ENCODE measurements at places on chromosomes 12 and 14.

- DNase-seq = no peak
Observed at GRCh38 chr12:109919456-109919855, 19.4 kb downstream of the TCHP start.

DNA sequence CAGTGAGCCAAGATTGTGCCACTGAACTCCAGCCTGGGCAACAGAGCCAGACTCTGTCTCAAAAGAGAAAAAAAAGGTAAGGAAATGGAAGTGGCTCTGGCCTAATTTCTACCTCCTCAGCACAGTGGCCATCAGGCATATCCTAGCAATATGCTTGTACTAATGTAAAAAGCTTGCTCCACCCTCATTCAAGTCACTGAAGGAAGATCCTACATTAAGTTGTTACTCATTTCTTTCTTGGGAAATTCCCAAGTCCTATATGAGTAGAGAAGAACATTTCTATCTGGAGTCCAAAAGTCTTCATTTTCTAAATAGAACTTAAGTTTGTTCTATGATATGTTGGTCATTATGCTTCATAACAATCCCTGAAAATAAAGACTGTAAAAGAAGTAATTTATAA is 67.3 kb upstream of the HOXC13 start:
- no peak for DNase-seq

DNA sequence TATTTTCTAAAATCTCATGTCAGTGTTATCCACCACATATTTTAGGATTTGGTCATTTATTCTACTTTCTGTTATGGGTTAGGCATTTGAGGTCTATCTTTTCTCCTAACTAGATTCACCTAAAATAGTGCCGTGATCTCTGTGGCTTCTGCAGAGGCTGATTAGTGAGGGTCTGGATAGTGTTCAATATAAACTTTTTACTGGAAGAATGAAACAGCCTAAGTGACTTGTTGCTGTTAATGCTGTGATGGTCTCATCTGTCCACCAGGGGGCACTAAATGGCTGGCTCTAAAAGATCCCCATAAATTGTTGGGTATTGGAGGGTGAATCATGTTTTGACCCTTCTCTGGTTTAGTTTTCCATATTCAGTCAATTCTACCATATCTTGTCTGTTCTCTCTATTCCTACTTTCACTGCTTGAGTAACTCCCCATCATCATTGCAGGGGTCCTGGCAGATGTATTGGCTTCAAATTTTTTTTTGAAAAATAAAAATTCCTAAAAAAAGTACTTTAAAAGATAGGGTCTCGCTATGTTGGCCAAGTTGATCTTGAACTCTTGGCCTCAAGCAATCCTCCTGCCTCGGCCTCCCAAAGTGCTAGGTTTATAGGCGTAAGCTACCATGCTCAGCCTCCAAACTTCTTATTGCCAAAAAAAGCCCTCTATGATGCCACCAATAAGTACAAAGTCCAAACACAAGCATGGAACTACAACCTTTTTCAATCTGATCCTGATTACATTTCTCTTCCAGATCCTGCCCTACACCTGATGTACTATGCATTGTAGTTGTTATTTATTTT is 6.9 kb downstream of the PABPN1 start:
- DNase-seq = peak; percentile 72

DNA sequence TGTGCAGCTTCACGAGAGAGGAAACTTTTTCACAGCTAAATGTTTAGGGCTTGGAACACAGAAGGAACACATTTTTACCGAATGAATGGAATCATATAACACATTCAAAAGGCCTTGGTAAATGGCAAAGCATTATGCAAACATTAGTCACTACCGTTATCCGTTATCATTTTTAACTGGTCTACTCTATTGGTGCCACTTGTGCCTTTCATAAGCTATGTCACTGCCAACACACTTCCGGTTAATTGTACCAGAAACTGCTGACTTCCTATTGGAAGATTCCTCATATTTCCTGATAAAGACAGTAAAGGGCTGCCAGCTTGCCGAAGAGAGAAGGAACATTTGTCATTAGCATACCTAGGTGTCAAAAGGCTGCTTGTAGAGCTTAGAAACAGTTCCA is 169.2 kb downstream of the APAF1 start:
- DNase-seq = no peak

DNA sequence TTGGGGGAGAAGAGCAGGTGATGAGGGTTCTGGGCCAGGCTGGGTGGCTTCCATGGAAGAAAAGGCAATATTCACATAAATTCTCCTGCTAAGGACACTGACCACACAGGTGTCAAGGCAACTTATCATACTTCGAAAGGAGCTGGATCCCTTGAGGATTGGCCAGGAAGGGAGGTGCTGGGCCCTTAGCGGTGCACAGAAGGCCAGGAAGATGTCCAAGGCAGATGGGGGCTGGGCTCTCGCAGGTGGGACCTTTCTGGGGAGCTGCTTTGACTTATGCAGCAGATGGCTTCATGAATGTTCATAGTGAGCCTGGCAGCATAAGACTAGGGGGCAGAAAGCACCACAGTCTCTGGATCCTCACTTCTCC is 3.9 kb downstream of the CD63 start:
- no peak for DNase-seq

DNA sequence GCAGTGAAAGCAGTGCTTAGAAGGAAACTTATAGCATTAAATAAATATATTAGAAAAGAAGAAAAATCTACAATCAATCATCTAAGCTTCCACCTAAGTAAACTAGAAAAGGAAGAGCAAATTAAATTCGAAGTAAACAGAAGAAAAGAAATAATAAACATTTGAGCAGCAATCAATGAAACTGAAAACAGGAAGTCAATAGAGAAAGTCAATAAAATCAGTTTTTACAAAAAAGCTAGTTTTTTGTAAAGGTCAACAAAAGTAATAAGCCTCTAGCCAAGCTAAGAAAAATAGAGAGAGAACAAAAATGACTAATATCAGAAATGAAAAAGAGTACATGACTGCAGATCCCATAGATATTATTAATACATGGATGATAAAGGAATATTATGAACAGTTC is 34.2 kb upstream of the KTN1 start:
- no peak for DNase-seq

DNA sequence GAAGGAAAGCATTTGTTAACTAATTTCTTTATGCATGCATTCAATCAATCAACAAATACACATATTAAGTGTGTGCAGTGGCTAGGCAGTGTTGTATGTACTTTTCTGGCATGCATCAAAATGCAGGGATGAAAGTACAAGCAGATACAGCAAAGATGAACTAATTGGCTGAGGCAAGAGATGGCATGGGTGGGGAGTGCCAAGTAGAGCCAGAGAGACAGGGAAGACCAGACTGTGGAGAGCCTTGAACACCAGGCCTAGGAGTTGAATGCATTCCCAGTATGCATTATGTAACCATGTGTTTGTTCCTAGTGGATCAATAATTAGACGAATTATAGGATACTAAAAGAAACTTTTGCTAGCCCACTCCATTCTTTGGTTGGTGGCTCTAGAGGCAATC is 17.3 kb upstream of the LMNTD1 start:
- DNase-seq = no peak

GRCh38 chr12:25328072-25328712 is 77.5 kb upstream of the KRAS start:
- no peak for DNase-seq

DNA sequence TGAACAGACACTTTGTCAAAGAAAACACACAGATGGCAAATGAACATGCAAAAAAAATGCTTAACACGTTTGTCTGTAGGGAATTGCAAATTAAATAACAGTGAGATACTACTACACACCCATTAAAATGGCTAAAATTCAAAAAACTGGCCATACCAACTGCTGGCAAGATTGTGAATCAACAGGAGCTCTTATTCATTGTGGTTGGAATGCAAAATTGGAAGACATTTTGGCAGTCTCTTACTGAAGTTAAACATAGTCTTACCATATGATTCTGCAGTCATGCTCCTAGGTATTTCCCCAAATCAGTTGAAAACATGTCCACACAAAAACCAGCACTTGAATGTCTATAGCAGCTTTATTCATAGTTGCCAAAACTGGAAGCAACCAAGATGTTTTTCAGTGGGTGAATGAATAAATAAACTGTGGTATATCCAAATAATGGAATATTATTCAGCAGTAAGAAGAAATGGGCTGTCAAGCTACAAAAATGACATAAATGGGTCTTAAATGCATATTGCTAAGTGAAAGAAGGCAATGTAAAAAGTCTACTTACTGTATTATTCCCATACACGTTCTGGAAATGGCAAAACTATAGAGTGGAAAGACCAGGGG is 91.4 kb downstream of the PLEKHA5 start:
- no peak for DNase-seq

GRCh38 chr12:93244514-93245077 is 133.1 kb upstream of the NUDT4 start:
- DNase-seq = no peak

DNA sequence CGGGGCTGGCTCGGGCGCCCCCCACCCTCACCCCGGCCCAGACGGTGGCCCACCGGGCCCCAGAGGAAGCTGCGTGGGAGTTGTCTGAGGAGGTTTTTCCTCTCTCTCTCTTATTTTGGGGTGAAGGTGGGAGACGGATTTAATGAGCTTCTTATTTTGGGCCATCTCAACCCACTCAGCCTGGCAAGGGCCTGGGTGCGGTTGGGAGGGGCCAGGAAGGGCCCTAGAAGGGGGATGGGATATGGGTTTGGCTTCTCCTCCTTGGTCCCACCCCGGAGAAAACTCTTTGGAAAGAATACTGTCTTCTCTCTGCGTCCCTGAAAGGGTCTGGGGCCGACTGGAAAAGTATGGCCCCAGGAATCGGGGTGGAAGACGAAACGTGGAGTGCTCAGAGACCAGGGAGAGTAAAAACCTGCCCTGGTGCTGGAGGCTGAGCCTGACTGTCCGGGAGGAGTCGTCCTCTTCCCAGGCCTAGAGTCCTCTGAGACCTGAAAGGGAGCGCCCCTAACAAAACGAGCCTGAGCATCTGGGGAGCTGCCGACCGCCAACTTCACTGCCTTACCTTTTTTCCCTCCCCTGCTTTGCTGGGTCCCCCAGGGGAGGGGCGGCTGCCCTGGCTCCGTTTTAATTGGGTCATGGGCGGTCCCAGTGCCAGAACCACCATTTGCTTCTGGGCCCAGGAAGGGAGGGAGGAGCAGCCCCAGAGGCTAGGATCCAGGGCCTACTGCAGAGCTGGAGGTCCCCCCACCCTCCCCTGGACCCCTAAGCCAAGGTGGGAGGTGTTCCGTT is 1.6 kb downstream of the MMP14 start:
- DNase-seq = no peak

GRCh38 chr12:132430838-132431774 is 58.8 kb upstream of the FBRSL1 start:
- DNase-seq = peak; percentile 38

- no peak for DNase-seq
Observed at GRCh38 chr12:93072340-93072739, 143.2 kb upstream of the EEA1 start.

DNA sequence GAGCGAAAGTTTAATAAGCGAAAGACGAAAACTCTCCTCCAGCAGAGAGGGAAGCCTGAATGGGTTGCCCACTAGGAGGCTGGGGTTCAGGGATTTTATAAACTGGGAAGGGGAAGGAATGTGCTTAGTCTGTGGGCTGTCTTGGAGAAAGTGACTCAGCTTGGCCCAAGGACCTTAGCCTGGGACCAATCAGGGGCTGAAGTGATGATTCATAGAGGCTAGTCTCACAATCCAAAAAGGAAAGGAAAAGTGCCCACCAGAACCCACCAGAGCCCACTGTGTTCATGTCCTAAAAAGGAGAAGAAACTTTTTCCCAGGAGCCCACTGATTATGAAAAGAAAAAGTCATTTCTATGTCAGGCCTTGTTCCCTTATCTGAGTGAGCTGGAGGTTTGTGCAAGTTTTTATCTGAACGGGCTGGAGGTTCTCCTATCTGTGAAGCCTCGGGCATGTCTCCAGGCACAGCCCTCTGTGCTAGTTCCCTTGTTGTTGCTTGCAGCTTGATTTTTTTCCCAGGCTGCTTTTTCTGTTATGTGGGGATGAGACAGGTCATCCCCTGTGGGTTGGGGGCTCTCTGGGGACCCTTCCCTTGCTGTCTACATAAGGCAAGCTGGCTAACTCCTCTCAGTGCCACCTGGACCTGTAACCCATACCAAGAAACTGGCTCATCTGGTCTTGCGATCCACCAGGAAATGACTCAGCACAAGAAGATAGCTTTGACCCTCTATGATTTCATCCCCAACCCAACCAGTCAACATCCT is 8.3 kb upstream of the GOLGA5 start:
- no peak for DNase-seq

DNA sequence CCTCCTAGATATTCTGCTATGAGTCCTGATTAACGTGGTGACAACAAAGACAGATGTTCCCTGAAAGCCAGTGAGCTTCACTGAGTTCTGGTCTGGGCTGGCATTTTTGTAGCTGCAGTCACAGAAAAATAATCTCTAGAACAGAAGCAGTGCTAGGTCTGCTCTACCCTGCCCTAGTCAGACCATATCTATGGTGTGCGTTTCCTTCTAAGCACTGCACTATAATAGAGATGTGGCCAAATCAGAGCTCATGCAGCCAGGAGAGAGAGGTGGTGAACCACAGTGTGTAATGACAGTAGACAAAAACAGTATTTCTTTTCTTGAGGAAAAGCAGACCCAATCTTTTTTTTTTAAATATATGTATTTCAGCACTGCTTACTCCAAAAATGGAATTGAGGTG is 76.3 kb downstream of the CMAS start:
- DNase-seq = no peak
